ENCODE measurements at places on chromosomes 1 and 21. TPM values are rescaled to one million over a fixed set of nuclear protein-coding genes. Genes with fewer than 3 reads are reported as not detected.

The USP33 gene
- 43.7 TPM for total RNA-seq

The USP24 gene
- 42.4 TPM for total RNA-seq

The RLF gene
- total RNA-seq = 14.0 TPM

The ZNF281 gene
- 27.5 TPM for total RNA-seq

The OR10Z1 gene
- total RNA-seq = not detected

The SLC2A5 gene
- 0.14 TPM for total RNA-seq

The FCRL6 gene
- not detected for total RNA-seq

Data from foreskin keratinocyte (primary cell).